ENCODE measurements at places on chromosomes 7 and 10. TPM values are rescaled to one million over a fixed set of nuclear protein-coding genes. Genes with fewer than 3 reads are reported as not detected.

The SLC26A4 gene
- total RNA-seq: 0.22 TPM

DNA sequence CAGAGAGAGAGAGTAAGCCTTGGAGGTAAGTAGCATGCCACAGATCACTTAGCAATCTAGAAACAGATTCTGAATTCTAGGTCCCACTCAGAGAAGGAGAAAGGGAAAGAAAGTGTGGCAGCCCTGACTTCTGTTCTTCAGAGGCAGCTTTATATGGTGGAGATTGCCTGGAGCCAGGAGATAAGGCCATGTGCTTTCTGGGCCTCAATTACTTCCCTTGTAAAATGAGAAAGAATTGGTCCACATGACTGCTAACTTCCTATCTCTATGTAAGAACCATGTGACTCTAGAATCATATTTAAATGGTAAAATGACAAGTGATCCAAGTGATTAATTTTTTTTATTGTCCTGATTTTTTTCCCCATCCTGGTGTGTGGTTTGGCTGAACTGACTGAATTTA, 64.1 kb downstream of the HHEX start:
- H3K36me3 ChIP-seq: no peaks in the 10 kb centered on the region
- no peak overlapping the region for H3K27ac ChIP-seq
- H3K4me3 ChIP-seq: no peak overlapping the region

GRCh38 chr7:4103352-4104091, 578.6 kb upstream of the FOXK1 start:
- H3K4me3 ChIP-seq: no peak overlapping the region
- no peak overlapping the region for H3K27ac ChIP-seq
- DNase-seq: no peak
- no peaks in the 10 kb centered on the region for H3K27me3 ChIP-seq

DNA sequence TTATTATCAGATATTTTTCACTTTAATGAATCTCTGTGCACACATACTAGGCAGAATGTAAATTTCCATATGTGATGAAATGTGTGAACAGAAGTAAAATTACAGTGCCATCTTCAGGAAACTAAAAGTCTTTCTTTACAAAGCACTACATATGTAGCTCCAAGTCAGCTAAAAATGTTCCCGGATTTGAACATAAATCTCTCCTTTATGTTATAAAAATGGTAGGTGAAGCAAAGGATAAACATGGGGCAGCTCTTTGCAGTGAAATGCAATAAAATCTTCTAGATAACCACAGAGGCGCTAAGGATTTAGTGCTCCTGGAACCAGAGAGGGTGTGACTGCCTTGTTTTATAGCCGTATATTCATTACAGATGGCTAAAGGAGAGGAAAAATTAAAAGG, 104.9 kb upstream of the C7orf33 start:
- no peak for DNase-seq
- no peaks in the 10 kb centered on the region for H3K36me3 ChIP-seq
- no peaks in the 10 kb centered on the region for H3K4me1 ChIP-seq
- no peaks in the 10 kb centered on the region for H3K27me3 ChIP-seq
- H3K27ac ChIP-seq: no peak overlapping the region

DNA sequence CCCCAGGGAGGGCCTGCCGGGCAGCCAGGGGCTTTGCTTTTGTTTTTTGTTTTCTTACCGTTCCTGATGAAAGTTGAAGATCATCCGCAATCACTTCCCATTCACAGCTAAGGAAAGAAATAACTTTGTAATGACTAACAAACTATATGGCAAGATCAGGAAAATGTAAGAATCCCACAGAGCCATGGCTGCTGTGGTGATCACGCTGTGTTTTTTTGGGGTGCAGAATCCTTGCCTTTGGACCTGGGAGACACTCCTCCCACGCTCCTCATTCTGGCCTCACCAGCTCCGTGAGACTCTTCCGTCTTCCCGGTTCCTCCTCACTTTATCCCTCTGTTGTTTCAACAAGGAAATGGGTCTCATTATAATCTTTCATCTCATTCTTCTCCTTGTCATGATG, 443.0 kb upstream of the MGMT start:
- H3K27me3 ChIP-seq: no peaks in the 10 kb centered on the region
- H3K36me3 ChIP-seq: no peaks in the 10 kb centered on the region
- no peak overlapping the region for H3K27ac ChIP-seq

DNA sequence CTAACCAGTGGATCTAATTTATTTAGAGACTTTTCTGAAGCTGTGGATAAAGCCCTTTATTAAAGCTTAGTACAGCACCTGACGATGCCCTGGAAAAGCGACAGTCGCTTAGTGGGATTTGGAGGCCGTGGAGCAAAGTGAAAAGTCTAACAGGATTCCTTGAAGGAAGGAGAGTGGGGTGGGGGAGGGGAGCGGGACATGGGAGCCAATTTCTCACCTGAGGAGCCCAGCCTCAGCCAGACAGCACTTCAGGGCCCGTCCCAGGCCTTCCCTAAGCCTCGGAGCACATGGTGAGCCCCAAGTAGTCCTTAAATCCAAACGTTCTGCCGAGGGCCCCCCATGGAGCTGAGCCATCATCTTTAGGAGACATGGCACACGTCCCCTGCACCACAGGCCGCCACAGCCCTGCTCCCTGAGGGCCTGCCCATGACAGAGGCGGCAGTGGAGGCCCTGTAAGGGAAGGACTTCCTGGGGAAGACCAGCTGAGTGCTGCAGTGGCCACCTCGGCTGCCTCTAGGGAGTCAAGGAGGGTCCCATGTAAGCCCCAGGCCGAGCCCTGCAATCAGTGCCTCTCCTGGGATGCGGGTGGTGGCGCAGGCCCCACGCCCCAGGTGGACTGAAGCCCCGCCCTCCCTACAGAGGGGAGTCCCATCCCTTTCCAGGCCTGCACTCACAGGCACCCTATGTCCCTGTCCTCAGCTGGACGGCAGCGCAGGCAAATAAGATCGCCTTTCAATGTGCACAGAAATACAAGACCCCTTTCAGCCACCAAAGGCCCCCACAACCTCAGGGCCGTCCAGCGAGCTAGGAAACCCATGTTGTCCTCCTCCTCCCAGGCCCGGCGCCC, 187.0 kb downstream of the MAD1L1 start:
- no peaks in the 10 kb centered on the region for H3K4me1 ChIP-seq
- no peak overlapping the region for H3K4me3 ChIP-seq
- no peaks in the 10 kb centered on the region for H3K36me3 ChIP-seq
- no peaks in the 10 kb centered on the region for H3K27me3 ChIP-seq

DNA sequence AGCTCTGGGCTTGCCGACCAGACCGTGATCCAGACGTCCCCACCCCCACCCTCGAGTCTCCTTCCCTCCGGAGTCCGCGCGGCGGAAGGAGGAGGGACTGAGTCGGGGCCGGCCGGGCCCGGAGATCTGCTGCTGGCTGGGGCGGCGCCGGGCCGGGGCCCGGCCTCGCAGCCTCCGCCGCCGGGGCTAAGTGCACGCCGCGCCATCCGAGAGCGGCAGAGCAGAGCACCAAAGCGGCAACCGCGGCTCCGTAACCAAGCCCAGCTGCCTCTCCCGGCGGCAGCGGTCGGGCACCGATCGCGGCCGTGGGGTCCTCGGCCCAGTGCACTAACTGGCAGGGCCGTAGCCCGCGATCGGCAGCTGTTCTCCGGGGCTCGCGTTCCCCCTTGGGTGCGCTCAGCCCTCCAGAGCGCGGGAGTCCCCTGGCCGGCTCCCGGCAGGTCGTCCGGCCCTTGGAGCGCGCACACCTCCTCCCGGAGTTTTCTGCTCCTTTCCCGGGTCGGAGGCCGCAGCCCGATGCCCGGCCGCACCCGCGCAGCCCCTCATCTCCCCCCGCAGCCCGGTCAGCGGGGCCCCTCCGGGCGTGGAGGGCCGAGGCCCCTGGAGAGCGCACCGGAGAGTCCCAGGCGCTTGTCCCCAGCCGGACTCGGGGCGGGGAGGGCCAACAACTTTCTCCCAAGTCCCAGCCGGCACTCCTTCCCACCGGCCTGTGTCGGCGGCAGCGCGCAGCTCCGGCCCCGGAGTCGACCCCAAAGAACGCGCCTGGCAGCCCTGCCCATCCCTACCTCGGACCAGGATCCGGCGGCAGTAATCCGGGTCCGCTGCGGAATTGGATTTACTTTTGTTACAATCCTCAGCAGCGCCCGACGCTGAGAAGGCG, 799 bp downstream of the VAX1 start:
- peaks cover 10% of the 10 kb centered on the region for H3K4me1 ChIP-seq
- H3K4me3 ChIP-seq: no peak overlapping the region
- no peak for DNase-seq
- H3K27ac ChIP-seq: no peak overlapping the region

The CAV2 gene
- 130 TPM for total RNA-seq

DNA sequence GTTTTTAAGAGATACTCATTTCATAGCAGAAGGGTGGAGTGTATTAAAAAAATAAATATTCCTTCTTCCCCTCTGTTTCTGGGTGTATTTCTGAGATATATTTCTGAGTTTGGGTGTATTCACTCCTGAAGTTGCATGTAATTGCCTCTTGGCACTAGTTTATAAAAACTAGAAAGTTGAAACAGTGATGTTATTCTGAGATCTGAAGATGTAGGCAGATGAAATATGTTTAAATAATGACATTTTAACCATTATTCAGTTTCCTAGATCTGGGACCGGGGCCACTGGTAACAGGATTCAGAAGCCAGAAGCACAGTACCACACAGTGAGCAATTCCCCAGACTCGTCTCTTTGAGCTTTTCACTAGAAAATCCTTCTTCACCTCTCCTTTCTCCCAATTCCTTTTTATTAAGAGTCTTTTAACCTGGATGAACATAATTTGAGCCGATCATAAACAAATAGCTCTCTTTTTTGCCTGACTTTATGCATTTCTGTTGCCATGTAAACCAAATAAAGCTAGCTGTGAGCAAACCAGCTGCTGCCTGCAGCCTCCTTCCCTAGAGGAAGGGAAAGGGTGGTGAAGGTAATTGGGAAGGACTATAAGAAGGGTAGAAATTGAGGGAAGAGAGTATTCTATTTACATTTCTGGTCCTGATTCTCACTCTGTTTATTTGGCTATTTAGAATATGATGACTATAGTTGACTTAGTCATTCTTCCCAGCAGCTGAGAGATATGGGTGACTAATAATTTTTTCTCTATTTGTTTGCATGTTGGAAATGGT, 101.8 kb upstream of the STRIP2 start:
- peaks cover 37% of the 10 kb centered on the region for H3K4me1 ChIP-seq
- peak overlapping the region; percentile 70 for H3K27ac ChIP-seq
- H3K27me3 ChIP-seq: no peaks in the 10 kb centered on the region
- H3K4me3 ChIP-seq: no peak overlapping the region
- DNase-seq: peak; percentile 83

DNA sequence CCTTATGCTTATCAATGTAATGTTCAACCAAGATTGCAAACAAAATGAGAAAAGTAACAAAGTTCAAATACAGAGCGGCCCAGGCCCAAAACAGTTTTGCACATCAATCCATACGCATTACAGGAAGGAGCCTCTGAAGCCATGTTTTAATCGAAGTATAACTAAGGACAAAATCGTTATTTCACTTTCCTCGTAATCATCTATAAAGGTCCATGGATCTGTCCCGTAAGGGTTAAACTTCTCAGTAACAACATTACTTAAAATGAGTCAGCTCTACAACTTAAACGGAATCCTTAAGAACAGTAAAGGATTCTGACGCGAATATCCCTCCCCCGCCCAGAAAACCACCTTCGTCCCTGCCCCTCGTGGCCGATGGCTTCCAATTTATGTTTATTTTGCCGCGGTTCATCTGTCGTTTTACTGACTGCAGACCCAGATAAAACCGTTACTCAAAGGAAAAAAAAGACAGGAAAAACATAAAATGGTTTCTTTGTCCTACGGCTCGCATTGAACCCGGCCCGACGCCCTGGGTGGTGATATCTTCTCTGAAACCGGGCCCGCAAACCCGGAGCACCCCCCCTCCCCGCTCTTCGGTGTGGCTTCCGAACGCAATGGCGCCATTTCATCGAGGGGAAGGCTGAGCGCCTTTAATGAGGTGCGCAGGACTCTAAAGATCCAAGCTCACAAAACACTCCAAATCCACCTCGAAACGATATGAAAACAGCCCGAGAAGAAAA, 1.1 kb downstream of the HNRNPA2B1 start:
- H3K4me1 ChIP-seq: peaks cover 24% of the 10 kb centered on the region
- H3K36me3 ChIP-seq: peaks cover 87% of the 10 kb centered on the region
- H3K4me3 ChIP-seq: peak overlapping the region; percentile 86
- no peaks in the 10 kb centered on the region for H3K27me3 ChIP-seq
- H3K27ac ChIP-seq: peak overlapping the region; percentile 97
- DNase-seq: peak; percentile 58

- H3K27ac ChIP-seq: no peak overlapping the region
- H3K27me3 ChIP-seq: no peaks in the 10 kb centered on the region
- H3K36me3 ChIP-seq: 0 out of 2 replicates have a peak, but pooled peaks cover 6% of the 10 kb centered on the region
- DNase-seq: no peak
Measured at GRCh38 chr7:6234384-6234783, 38.0 kb downstream of the CYTH3 start.

GRCh38 chr10:114618722-114619121, 39.4 kb downstream of the ABLIM1 start:
- no peak overlapping the region for H3K4me3 ChIP-seq
- peaks cover 5% of the 10 kb centered on the region for H3K36me3 ChIP-seq
- H3K4me1 ChIP-seq: peaks cover 28% of the 10 kb centered on the region
- H3K27ac ChIP-seq: no peak overlapping the region
- DNase-seq: no peak

DNA sequence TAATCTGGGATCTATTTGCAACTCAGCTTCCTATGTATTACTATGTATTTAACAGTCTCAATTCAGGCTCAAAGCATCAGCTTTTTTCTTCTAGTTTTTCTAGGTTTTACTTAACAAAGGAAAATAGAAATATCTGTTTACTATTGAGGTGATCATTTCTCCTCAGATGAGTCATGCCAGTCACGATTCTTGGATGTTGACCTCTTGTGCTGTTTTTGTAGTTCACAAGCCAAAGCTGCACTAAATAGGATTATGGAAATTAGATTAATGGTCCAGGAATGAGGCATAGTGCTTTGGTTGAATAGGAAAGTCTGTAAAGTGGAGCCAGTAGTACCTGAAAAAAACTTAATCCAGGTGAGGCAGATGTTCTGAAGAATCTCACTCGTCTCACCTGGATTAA, 198.3 kb upstream of the KAT6B start:
- H3K4me3 ChIP-seq: no peak overlapping the region
- H3K36me3 ChIP-seq: 0 out of 2 replicates have a peak, but pooled peaks cover 2% of the 10 kb centered on the region
- H3K27me3 ChIP-seq: no peaks in the 10 kb centered on the region
- no peak for DNase-seq
- H3K27ac ChIP-seq: no peak overlapping the region

- no peak overlapping the region for H3K4me3 ChIP-seq
- H3K27me3 ChIP-seq: no peaks in the 10 kb centered on the region
- H3K27ac ChIP-seq: no peak overlapping the region
Measured at GRCh38 chr10:23448802-23449570, 10.1 kb downstream of the OTUD1 start.

The SPRN gene
- total RNA-seq: not detected

DNA sequence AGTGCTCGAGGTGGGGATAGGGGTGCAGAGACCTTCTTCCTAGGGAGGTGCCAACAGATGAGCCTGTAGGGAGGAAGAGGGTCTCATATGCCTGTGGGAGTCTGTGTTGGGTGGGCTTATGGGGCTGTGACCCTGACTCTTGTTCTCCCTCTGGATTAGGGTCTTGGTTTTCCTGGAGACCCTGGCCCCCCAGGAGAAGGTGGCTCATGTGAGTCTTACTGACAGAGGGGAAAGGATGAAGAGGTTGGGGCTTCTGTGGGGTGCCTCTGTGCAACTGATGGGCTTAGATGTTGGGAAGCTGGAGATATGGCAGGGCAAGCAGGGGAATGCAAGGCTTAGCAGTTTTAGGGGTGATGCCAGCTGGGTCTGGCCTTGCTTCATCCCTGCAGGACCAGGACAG, 20.2 kb upstream of the VOPP1 start:
- DNase-seq: no peak
- no peaks in the 10 kb centered on the region for H3K4me1 ChIP-seq
- no peak overlapping the region for H3K4me3 ChIP-seq
- H3K27ac ChIP-seq: no peak overlapping the region
- no peaks in the 10 kb centered on the region for H3K27me3 ChIP-seq
